ENCODE measurements at places on chromosomes 16 and 17.

DNA sequence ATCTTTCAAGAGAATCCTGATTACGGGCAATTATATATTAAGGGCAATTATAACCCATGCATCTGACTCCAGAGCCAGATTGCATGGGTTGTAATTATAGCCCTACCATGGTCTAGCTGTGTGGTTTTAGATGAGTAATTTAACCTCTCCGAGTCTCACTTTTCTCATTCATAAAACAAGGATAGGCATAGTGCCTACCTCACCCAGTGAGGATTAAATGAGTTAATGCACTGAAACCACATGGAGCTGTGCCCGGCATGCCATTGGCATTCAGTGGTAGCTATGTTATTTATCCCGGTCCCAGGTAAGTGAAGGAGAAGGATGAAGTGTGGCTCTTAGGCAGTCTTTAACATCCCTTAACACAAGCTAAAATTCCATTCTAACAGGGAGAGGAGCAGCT lies 6.3 kb downstream of the SNX20 start:
- no peak for DNase-seq

GRCh38 chr16:61858988-61859387 lies 177.2 kb downstream of the CDH8 start:
- DNase-seq: no peak

GRCh38 chr17:60047046-60047445 lies 31.7 kb downstream of the HEATR6 start:
- DNase-seq: no peak

GRCh38 chr17:50108556-50108955 lies 13.4 kb downstream of the PDK2 start:
- DNase-seq: no peak

- no peak for DNase-seq
Measured at GRCh38 chr16:29023279-29024277, 38.7 kb downstream of the LAT start.

DNA sequence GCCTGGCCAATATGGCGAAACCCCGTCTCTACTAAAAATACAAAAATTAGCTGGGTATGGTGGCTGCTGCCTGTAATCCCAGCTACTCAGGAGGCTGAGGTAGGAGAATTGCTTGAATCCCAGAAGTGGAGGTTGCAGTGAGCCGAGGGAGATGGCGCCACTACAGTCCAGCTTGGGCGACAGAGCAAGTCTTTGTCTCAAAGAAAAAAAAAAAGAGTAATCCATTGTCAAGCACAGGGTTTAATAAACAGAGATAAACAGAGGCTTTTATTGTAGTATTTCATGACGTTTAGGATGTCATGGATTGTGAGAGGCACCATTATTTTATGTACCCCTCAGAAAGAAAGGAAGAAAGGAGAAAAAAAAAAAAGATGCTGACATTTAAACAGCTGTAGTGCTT lies 75.2 kb upstream of the RNU2-1 start:
- no peak for DNase-seq

DNA sequence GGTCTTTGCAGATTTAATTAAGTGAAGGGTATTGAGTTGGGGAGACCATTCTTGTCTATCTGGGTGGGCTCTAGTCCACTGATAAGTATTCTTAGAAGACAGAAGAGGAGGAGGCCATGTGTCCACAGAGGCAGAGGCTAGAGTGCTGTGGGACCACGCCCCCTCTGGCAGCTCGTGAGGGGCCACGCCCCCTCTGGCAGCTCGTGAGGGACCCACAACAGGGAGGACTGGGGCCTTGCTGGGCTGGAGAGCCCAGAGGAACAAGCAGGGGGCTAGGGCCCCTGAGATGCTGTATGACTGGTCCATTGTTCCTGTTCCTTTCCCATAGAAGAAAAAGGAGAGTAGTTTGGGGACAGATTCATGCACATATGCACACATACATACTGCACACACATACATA lies 106.8 kb downstream of the METRNL start:
- DNase-seq: no peak

DNA sequence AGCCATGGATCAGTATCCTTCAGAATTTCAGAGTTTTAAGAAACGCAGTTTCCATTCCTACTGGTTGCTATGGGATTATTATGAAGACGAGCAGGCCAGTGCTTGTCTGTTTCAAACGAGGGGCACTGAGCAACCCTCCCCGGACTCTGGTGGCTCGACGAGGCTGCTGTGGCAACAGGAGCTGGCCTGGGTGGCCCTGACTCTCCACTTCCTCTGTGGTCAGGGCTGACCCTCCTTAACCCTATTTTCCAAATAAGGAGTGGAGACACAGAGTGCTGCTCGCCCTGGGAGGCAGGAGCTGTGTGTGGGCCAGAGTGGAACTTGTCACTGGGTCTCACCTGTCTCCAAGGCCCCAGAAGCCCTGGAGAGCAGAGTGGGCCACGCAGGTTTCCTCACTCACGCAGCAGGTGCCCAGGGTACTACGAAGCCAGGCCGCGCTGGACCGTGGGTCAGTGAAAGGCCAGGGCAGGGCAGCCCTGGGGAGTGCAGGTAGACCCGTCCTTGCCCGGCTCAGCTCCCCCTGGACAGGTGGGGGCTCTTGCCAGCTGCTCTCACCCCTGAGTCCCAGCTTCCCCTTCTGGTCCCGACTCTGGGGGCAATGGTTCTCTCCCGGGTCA lies 3.3 kb downstream of the GALNS start:
- no peak for DNase-seq

DNA sequence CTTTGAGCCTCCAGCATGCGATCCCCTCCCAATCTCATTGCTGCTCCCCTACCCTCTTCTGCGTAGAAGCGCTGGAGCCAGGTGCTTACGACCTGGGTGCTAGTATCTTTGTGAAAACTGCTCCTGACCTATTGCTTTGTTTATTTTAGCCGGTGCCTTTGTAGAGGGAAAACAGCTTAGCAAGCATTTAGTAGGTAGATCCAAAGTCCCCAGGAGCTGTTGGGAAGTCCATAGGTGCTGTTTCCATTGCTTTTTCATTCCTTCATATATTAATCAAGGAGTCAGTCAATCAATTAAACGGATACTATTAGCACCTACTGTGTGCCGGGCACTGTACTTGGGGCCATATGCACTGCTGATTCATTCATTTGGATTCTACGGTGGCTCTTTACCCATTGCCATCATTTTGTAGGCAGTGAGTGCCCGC lies 497.6 kb downstream of the WWOX start:
- no peak for DNase-seq

DNA sequence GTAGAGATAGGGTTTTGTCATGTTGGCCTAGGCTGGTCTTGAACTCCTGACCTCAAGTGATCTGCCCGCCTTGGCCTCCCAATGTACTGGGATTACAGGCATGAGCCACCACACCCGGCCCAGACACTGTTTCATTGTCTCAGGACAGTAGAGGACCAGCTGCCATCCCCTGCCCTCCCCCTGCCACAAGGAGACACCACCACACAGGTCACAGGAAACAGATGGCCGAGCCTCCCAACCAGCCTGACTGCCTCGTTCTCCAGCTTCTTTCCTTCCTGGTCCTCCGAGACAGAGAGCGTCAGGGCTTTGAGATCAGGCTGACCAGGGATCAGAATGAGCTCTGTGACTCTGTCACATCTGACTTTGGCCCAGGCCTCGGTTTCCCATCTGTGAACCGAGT lies 20.8 kb upstream of the RNPS1 start:
- DNase-seq: no peak

GRCh38 chr17:10197362-10197720 lies 1.1 kb downstream of the GAS7 start:
- DNase-seq: no peak

DNA sequence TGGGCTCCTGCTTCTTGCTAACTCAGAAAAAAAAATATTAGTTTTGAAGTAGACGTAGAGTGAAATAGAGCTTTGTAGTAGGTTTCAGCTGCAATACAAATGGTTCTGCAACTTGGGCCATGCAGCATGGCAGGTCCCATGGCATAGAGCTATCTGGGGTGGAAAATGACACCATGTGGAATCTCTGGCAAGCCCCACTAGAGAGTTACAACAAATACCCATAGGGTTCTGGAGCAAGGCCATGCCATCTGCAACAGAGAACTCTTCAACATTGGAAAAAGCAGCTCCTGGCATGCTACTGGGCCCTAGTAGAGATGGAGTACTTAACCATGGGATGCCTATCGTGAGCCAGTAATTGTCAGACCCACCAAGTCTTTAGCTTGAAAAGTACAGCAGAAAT lies 25.3 kb upstream of the RBBP6 start:
- DNase-seq: no peak

GRCh38 chr17:75111777-75112335 lies 2.1 kb downstream of the ARMC7 start:
- no peak for DNase-seq

- DNase-seq: no peak
Measured at GRCh38 chr17:56948491-56948890, 12.4 kb downstream of the COIL start.

- no peak for DNase-seq
Measured at GRCh38 chr17:47279062-47279801, 25.6 kb downstream of the ITGB3 start.

DNA sequence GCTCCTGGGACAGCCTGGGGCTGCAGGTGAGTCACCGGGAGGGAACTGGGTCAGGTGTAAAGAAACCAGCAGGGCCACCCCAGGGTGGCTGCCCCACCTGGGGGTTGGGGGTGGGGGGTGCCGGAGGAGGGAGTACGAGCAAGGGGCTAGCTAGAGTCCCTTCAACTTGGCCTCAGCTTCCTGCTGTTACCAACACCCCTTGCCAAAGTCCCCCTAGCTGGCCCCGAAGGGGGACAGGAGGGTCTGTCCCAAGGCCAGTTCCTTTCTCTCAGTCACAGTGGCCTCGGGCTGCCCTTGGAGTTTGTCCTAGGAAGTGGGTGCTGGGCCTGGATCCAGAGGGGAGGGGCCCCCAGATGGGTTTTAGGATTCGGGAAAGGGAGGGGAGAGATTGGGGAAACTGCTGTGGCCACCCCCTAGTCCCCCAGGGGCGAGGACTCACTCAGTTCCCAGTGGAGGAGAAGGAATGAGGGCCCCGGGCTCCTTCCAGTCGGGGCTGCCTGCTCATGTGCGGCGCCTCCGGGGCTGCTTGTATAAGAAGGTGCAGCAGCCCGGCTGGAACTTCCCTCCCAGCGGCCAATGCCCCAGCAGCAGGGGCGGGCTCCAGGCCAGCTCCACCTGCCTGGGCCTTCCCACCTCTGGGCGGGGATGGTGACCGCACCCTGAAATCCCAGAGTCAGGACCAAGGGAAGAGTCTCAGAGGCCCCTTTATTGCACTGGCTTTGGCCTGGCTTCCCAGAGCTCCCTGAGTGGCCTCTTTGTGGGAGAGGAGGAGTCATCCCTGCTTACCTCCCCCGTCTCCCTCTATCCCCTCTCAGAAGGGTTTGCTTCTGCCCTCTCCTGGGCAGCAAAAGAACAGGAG lies 7.3 kb downstream of the ARHGAP27 start:
- DNase-seq: no peak

DNA sequence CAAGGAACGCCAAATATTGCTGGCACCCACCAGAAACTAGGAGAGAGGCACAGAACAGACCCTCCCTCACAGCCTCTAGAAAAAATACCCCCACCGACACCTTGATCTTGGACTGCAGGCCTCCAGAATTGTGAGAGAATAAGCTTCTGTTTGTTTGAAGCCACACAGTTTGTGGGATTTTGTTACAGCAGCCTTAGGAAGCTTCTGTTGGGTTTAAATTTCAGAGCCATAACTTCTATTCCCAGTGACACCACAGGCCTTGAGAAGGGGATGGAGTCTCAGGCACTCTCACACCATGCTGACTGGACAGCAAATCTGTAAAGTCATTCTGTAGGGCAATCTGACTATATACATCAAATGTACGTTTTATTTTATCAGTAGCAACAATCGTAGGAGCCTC lies 38.6 kb downstream of the RNF112 start:
- DNase-seq: no peak

DNA sequence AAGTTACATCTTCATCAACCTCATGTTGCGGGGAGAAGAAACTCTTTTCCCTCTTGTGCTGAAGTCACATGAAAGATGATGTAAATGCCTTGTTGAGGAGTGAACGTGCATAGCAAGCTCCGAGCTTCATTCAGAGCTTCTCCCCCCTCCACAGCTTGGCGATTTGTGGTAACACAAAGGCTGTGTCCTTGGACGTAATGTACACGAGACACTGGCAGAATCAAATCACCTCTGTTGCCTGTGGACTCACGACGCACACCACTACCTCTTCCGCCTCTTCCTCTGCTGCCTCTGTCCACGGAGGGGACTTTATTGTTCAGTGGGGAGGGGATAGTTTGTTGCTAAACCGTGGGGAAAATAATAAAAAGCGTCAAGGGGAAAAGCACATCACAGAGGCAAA lies 54.9 kb upstream of the CHMP6 start:
- no peak for DNase-seq

GRCh38 chr17:48541036-48541576 lies 3.8 kb downstream of the HOXB2 start:
- DNase-seq: no peak

DNA sequence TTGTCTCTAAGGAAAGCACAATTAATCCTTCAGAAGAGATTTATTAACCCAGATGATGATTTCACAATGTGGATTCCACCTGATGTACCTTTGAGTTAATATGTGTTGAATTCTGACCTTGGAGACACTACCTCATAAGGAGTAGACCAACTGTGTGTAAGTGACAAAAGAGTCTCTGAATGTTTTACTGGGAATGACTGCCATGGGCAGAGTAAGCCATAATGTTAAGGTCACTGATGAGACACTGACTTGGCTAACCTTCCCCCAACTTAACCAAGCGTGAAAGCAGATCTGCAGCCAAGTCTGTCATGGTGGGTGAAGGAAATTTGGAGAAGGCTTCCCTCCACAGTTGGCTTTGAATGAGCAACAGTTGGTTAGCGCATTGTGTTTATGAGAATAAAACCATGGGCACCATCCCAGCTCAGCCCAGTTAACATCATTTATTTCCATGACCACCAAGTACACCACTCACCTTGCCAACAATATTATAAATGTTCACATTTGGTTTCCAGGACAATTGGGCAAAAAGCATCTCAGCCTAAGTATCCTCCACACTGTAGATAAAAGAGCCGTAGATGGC lies 618.5 kb downstream of the KCNJ2 start:
- DNase-seq: no peak

- DNase-seq: no peak
Measured at GRCh38 chr17:59712862-59713261, 5.4 kb downstream of the VMP1 start.

DNA sequence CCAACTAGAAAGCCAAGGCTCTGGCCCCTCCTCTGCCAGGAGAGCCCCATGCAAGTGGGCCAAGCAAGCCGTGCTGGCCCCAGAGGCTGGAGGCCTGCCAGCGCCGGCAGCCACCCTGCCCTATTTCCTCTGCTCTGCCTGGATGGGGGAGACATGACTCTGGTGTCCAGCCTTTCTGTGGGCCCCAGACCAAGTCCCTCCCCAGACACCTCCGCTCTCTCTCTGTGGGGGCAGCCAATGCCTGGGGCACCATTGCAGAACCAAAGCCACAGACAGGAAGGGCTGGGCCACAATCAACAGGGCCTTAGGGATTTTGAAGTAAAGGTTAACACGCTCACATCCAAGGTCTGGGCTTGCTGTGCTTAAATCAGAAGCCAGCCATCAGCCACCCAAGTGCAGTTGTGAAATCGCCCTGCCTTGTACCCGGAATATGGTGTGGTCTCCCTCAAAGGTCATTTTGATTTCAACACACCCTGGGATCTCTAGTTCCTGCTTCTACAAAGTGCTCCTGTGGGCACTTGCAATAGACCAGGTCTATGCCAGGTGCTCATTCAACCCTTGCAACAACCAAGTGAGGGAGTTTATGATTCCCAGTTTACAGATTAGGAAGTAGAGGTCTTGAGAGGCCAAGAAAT lies 63.5 kb upstream of the TEX2 start:
- no peak for DNase-seq

Measured in T-helper 22 cell (primary cell).